ENCODE measurements at places on chromosomes 1 and 21.

GRCh38 chr1:73475316-73475870 lies 722.6 kb downstream of the LRRIQ3 start:
- DNase-seq, result no peak

- no peak for DNase-seq
Measured at GRCh38 chr1:6569033-6569432, 10.8 kb upstream of the ZBTB48 start.

GRCh38 chr1:162007466-162007865 lies 16.2 kb downstream of the OLFML2B start:
- no peak for DNase-seq

DNA sequence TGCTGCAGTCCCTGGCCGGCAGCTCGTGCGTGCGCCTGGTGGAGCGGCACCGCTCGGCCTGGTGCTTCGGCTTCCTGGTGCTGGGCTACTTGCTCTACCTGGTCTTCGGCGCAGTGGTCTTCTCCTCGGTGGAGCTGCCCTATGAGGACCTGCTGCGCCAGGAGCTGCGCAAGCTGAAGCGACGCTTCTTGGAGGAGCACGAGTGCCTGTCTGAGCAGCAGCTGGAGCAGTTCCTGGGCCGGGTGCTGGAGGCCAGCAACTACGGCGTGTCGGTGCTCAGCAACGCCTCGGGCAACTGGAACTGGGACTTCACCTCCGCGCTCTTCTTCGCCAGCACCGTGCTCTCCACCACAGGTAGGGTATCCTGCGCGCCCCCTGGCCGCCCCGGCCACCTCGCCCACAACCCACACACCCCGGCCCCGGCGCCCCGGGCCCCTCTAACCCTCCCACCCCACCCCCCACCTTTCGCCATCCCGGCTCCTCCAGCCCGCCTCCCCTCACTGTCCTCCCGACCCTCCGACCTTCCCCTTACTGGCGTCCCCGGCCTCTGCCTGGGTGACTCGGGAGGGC lies 352 bp downstream of the KCNK1 start:
- DNase-seq, result no peak

GRCh38 chr1:9281071-9281827 lies 11.4 kb upstream of the SPSB1 start:
- no peak for DNase-seq

DNA sequence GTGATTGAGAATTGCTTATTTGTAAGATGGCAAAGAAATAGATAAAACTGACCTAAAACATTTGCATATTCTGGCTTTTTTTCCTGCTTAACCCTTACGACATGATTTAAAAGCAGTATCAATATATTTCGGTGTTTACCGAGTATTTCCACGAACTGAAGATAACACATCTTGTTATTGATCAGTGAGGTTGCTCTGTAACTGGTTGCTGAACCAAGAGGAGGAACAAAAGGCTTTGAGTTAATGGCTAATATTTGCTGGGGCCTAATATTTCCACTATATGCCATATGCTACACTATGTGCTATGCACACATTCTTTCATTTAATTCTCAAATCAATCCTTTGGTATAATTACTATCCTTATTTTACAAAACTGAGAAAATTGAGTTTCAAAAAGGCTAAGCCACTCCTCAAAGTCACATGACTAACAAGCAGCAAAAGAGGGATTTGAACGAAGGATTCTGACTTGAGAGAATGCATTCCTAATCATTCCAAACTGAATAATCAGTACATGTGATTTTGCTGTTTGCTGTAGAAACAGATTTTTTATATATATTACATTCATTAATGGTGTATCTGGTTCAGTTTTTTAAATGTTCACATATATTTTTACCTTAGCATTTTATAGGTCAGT lies 346.0 kb downstream of the USP25 start:
- DNase-seq, result no peak

DNA sequence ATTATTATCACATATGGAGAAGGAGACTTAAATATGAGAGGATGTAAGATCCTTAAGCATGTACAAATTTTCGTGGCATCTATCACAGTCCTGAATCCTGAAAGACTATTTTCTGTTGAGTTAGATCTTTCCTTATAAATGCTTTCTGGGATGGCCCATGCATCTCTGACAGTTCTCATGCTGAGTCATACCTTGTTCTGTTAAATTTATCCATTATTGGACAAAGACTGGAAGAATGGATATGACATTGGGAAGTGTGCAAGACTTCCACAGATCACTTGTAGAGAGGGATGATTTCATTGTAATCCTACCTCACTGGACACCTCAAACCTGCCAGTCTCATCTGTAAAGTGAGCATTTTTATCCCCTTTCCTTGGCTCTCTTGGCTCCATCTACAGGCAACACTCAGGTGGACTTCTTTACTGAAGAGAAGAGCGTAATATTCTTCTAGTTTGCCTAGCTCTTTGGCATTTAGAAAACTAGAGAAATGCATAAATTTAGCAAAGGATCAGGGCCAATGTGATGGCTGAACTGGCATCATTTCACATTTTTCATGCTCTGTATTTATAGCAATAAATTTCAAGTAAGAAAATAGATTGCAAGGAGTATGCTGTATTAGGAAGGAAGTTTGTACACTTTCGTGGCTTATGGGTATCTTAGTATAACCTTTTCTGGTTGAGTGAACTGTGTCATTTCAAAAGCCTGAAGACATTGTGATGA lies 128.2 kb downstream of the NFIA start:
- no peak for DNase-seq

GRCh38 chr1:14055442-14056223 lies 355.6 kb downstream of the PRDM2 start:
- no peak for DNase-seq

GRCh38 chr21:45334591-45335081 lies 46.9 kb upstream of the POFUT2 start:
- no peak for DNase-seq

DNA sequence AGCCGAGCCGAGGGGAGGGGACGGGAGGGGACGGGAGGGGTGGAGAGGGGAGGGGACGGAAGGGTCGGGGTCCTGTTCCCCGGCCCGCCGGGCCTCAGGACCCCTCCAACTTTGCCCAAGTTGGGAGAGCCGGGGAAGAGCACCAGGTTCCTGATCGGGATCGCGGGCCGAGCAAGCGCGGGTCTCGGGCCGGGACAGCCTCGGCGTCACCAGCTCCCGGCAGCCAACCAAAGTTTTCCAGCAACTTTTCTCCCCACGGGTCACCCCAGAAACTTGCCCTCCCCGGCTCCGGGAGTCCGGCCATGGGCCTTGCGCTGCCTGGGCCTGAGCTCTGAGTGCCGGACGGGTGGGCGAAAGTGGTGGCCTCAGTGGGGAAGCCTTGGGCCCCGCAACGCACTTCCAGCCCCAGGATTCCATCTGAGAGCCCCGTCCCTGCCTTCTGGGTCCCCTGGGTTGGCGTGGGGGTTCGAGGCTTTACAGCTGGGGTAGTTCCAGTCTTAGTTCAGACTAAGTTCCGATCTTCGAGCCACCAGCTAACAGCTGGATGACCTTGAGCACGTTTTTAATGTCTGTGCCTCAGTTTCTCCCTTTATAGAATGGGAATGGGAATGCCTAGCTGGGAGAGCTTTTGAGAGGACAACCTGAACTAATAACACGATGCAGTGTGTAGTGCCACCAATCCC lies 458 bp downstream of the ZC3H12A start:
- DNase-seq, result no peak

DNA sequence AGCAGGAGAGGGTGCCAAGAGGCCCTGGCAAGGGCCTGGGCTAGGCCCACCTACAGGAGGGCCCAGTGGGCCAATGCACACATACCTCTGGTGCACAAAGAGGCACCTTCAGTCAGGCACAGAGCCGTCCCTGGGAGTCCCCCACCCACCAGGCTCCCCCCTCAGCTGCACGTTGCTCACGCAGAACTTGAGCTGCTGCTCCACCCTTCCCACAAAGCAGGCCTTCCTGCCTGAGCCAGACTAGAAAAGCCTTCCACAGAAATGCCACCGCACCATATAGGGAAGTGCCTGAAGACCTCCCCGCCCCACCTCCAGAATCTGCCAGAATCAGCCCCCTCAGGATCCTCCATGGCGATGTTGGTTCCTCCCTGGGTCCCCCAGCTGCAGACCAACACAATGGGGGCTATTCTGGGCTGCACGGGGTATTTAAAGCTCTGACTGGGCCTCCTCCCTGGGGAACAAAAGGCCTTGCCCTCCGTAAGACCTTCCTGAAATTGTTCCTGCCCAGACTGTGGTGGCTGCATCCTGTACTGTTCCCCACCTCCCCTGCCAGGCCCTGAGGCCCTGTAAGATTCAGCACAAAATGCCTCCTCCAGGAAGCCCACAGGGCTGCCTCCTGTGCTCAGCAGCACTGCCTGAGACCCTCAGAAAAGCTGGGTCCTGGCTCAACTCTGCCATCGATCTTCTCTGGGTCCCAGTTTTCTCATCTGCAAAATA lies 27.2 kb downstream of the HSPG2 start:
- no peak for DNase-seq
